ENCODE measurements at places on chromosomes 1 and 21. TPM values are rescaled to one million over a fixed set of nuclear protein-coding genes. Genes with fewer than 3 reads are reported as not detected.

- peak; percentile 33 for DNase-seq
Measured at GRCh38 chr1:6267686-6268322, 6.9 kb upstream of the GPR153 start.

GRCh38 chr1:225655509-225656258, 2.8 kb upstream of the ENAH start:
- DNase-seq = peak; percentile 98

DNA sequence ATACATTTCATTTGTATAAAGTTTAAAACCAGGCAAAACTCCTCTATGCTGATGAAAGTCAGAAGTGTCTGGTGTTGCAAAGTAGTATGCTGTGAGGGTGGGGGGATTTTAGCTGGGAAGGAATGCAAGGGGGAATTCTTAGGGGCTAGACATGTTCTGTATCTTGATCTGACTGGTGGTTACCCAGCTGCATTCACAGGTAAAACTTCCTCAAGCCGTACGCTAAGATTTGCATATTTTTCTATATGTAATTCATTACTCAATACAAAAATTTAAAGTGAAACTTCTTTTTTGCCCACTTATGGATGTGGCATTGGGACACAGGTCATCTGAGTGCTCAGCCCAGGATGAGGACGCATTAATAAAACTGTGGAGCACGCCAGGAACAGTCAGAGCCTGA, 323.3 kb downstream of the PAPPA2 start:
- no peak for DNase-seq

DNA sequence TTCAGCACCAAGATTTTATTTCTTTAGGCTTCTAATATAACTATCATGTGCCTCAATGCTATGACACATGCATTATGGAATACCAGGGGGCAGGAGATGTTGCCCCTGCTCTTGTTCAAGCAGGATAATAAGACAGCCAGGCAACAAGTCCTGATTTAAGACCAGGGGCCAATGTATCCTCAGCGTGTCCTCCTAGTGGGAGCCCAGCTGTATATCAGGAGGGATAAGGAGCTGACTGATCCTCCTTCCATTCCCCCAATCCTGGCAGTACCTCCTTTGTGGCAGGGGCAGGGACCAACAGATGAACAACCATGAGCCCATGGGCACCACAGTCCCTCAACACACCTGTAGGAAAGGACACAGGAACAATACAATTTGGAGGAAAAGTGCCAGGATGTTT, 29.3 kb downstream of the SORT1 start:
- no peak for DNase-seq

The LRRC39 gene
- 3.7 TPM for total RNA-seq
